GM13976 (cell line): ENCODE measurements at places on chromosomes 7 and 10.
A peak's percentile ranks its signal among the peaks of the same experiment; 100 is the strongest.

DNA sequence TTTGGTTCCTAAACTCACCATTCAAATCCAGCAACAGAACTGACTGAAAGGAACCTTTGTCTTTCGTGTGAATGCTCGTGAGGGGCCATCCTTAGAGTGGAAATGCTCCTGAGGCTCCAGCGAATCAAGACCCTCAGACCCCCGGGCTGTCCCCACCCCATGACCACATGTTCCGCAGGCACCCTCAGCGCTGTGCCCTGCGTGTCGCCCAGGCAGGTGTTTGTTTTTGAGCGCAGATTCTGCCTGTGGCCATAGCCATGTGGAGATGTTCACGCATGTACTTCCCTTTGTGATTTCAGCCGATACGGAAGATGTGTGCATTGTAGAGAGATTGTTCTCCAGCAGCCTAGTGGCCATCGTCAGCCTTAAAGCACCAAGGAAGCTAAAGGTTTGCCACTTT lies 24.2 kb downstream of the WIPI2 start:
- DNase-seq, result no peak

DNA sequence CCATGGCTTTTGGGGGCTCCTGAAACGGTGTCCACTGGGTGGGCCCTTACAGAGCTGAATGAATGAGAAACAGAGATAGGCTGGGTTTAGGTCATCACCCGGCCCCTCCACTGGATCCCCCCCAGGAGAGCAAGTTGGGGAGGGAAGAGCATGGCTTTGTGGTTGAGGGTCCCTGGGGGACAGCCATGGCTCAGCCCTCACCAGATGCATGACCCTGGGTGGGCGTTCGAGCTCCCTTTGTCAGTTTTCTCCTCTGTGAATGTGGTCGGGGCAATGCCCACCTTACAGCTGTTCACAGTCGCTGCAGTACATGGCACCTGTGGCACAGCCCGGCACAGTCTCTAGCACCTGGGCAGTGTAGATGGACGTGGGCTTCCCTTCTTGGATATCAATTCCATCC lies 40.6 kb upstream of the CXCL12 start:
- no peak for DNase-seq

- DNase-seq, result no peak
Measured at GRCh38 chr7:101874028-101874427, 56.6 kb downstream of the CUX1 start.

DNA sequence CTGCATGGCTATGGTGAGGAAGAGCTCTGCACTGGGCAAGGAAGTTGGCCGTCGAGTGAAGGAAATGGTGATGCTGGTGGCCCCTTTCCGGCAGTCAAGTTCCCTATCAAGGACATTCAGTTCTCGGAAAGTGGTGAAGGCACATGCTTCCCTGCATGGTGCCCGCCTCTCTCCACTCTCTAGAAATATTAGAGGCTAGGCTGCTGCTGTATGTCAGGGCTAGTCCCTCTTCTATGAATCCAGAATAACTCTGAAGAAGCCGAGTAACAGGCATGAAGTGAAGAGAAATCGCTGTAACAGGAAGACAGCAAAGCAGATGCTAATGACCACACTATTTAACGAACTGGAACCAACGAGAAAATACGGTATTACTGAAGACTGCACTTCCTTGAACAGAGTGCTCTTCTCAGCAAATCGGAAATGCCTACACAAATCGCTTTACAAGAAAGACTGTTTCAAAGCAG lies 5.4 kb downstream of the IDI1 start:
- peak; percentile 59 for DNase-seq

DNA sequence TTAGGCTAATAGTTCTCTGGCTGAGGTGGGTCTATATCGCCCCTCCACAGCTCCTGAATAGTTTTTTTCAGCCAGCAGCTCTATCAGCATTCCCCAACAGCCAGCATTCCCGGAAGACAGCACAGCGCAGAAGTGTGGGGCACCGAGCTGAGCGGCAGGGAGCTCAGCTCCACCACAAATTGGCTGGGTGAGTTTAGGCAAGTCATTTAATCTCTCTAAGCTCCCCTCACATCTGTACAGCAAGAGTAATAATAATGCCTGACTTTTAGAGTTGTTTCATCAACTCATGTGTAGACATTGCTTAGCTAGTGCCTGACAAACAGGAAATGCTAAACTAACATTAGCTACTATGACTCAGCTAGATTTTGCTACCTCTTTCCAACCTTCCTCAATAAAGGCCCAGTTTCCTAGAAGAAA lies 247.9 kb upstream of the PTN start:
- DNase-seq, result no peak

- no peak for DNase-seq
Measured at GRCh38 chr10:21927631-21928353, 75.7 kb downstream of the DNAJC1 start.

GRCh38 chr10:129964611-129965424 lies 744 bp upstream of the EBF3 start:
- no peak for DNase-seq

DNA sequence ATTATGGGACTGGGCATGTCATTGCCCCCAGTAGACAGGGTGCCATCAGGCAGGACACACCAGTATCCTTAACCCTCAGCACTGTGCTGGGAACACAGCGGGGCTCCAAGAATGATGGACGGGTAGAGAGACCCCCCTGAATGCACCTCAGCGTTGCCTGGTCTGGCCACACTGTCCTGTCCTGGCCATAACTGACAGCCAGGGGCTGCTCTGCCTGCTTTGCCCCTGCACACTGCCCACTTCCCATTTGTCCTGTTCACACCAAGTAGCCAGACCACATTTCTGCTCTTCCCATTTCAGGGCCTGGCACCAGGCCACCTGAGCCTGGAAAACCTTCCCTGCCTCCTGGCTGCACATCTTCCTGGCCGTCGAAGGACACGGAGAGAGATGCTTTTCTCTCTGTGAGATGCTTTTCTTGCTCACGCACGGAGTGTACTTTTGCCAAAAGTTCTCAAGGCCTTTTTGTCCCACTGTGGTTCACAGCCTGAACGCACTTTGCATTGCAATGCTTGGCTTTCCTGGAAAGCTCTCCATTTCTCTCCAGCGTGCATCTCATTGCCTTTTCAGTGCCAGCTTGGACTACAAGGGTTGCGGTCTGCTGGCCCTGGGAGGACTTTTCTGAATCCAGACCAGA lies 131.0 kb upstream of the EEPD1 start:
- DNase-seq, result no peak

- no peak for DNase-seq
Measured at GRCh38 chr7:33444511-33444910, 315.1 kb downstream of the BBS9 start.

DNA sequence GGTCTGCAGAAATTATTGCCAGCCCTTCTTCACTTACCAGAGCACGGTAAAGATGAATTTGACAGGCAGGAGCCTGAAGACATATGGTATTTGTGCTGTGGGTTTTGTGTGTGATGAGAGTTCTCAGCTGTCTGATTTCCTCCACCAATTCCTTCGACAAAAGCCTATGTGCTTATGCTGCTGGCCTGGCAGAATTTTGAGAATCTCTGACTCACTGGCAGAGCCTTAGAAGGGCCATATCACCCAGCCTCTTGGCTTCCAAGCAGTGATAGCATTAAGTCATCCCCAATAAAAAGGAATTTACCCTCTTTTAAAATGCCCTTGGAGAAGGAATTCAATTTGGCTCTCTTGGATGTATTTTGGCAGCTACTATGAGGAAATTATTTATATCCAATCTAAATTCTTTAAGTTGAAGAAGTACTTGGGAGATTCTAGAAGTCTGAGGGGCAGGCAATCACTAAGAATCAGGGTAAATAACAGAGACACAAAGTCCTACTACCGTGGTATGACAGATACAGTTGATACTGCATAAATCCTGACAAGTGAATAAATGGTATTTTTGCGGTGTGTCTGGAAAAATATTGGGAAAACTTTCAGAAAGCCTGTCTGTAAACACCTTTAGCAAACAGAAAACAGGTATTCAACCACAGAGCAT lies 68.6 kb upstream of the EFCAB10 start:
- no peak for DNase-seq

DNA sequence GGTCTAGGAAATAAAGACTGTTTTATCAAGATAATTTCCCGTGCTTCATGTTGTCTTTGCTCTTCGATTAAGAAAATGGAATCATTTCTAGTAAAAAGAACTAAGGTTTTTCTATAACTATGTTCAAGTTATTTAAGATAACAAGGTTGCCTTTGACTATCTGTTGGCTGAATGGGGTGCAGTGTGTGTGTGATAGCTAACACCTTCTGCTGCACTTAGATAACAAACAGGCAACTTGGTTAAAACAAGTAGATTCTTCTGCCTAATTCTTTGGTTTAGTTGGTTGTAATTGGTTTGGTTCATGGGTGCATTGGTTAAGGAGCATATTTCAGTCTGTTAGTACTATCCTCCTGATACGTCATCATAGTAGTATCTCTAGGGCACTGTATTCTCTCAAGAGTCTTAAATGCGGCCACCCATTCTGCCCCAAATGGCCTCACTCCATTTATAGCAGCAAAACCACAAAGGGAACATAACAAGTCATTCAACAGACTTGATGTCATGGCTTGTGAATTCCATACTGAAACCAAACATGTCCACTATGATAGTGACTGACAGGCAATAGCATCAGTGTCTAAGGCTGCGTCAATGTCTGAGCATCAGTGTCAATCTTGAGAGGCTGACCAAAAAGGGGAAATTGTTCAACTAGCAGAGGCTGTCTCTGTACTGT lies 55.7 kb downstream of the CCDC3 start:
- DNase-seq, result no peak

GRCh38 chr10:102665904-102666509 lies 21.7 kb downstream of the TRIM8 start:
- no peak for DNase-seq

DNA sequence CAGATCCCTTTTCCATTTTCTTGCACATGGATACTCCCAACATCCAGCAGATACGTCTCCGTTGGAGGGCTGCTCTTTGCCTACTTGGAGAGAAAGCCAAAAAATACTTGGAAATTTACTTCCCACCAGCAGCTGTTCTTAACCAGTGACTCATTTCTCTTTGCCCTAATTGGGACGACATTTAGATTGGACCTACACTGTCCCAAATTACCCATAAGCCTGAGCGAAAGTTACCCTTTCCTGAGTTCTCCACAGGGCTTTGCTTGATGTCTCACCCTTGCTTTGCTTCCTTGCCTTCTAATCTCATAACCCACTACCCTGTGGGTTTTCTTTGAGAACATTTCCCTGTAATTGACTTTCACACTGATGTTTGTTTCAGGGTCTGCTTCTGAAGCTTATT lies 48.1 kb downstream of the SAMD8 start:
- no peak for DNase-seq

DNA sequence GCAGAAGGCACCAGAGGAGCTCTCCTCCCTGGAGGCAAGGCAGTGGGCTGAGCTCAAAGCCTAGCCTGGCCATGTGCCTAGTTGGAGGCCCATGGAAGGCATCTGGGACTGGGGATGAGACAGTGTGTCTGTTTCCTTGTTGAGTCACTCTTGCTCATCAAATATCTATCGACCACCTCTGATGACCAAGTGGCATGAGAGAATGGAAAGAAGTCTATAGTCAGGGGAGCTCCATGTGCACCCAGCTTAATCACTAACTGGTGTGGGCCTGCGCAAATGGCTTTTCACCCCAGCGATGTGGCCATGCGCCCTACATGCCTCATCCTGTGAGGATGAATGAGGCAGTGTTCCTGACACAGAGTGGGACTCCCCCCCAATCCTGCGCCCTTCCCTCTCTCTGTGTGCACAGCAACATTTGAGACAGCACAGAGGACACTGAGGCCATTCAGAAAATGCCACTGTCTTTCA lies 229.9 kb downstream of the RPS24 start:
- no peak for DNase-seq

DNA sequence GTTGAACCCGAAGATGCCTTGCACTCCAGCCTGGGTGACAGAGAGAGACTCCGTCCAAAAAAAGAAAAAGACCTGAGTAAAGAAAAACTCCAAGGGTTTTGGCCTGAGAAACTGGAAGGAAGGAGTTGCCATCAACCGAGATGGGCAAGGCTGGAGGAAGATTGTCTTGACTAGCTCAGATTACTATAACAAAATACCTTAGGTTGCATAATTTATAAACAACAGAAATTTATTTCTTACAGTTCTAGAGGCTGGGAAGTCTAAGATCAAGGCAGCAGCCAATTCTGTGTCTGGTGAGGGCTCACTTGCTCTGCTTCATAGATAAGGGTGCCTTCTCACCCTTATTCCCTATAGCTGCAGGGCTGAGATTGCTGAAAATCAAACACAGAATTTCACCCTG lies 91.2 kb downstream of the CUL2 start:
- no peak for DNase-seq

- no peak for DNase-seq
Measured at GRCh38 chr7:11896663-11897062, 64.7 kb upstream of the THSD7A start.

DNA sequence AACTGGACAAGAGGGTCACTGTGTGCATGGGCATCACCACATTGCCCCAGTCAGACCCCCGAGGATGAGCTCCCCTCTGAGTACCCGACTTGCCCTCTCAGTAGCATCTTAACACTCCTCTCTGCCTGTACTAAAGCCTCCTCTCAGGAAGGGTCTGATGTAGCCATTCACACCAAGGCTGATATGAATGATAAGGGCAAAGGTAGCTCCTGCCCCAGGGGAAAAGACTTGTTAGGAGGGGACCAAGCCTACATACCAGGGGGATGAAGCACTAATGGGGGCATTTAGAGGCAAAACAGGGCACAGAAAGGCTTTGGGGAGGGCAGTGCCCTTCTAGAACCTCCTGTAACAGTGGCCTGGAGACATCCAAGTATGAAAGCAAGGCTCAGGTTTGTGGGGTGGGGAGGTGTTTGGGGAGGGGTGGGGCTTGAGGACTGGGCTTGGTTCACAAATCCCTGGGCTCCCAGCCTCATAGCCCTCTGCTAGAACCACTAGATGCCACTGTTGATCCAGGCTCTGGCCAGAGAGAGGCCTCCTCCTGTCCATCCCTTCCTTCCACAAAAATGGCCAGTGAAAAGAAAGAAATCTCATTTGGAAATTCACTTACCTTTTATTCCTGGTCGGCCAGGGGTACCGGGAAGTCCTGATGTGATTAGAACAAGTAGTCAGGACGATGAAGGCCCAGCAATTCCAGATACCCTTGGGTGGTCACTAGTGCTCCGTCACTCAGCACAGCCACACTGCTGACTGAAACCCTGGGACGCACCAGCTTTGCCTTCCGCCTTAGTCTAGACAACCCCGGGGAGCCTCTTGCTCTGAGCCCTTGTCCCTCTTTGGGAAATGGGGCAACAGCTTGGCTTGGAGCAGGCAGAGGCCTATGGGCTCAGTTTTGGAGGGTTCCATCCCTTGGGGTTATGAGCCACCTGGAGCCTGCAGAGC lies 40.3 kb downstream of the COL17A1 start:
- peak; percentile 48 for DNase-seq

DNA sequence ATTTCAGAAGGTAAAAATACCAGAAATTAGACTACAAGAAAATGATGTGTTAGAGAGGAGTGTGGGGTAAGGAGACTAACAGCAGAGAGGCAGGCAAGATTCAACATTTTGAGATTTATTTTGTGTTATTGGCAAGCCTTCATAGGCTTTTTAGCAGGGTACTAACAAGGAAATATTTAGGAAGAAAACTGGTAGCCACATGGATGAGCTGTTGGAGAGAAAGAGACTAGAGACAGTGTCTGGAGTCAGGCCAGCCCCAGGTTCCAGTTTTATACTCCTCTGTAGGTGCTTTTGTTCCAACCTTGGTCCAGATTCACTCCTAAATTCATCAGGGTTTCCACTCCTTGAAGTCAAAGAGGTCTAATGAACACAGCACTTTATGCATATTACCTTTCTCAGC lies 41.1 kb downstream of the GPRIN2 start:
- DNase-seq, result no peak
